ENCODE measurements at places on chromosomes 7 and 10.

DNA sequence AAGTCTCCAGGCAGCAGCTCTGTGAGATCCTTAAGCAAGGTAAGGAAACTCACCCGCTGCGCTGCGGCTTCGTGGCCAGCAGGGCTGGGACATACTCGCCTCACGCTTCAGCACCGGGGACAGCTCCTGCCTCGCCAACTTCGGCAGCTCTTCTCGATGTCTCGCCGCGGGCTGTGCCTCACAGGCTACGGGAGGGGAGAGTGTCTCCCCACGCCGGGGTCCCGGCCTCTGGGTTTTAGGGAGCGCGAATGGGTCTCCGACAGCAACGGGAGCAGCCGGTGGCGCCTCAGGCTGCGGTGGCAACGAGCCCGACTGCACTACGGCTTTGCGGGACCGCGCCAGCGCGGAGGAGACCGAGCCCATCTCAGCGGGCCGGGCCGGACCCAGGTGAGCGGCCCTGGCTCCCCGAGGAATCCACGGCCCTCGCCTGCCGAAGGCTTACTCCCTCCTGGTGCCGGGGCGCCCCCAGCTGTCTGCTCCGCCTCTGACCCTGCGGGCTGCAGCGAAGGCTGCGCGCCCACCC lies 62.4 kb downstream of the LSM5 start:
- peak; percentile 15 for DNase-seq

GRCh38 chr10:78924319-78925003 lies 144.3 kb upstream of the ZMIZ1 start:
- DNase-seq: no peak

DNA sequence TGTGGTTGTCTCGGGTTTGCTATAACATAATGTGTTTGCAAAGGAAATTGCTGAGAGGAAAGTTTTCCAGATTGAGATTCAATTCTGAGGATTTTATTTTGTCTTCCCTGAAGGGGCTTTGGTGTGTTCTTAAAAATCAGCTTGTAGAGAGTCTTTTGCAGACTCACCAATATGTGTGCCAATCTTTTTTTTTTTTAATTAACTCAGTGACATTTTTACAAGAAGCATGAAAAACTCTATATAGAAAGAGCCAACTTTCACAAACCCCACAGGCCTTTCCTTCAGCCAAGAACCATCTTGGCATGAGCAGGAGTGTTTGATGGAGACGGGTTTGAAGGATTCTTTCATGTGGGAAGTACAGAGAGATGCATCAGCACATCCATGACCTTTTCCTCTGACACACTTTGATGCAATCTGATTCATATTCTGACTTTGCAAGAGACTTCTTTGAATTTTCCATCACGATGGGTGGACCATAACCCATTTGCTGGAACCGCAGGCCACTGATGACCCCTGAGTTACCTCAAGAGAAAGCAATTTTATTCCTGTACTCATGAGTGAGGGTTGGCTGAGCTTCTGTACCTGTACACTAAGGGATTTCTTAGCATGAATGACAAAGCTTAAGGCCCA lies 892.6 kb downstream of the XPNPEP1 start:
- no peak for DNase-seq

- no peak for DNase-seq
Measured at GRCh38 chr7:120874722-120875121, 16.8 kb upstream of the TSPAN12 start.

GRCh38 chr7:32163141-32163806 lies 93.1 kb upstream of the PDE1C start:
- no peak for DNase-seq

- DNase-seq: no peak
Measured at GRCh38 chr7:22150221-22150620, 204.5 kb upstream of the CDCA7L start.

All from NCI-H748 treated with DMSO at 0.1 percent for 48 hours (cell line).